Right renal cortex interstitium (tissue), 3 donors: ENCODE measurements at places on chromosomes 13 and 19.

- no peak for DNase-seq
Measured at GRCh38 chr13:51946163-51946669, 65.0 kb downstream of the ATP7B start.

DNA sequence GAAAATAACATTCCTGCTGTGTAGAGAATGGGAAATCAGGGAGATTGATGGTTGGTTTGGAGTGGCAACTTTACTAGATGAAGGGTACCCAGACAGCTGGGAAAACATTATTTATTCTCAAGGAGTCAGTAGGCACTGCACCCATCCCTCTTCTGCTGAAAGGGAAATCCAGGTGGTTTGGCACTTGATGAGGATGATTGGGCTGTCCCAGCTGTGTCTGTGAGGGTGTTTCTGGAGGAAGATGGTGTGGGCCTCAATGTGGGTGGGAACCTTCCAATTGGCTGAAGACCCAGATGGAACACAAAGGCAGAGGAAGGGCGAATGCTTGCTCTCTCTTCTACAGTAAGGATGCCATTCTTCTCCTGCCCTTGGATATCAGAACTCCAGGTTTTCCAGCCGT is 10.4 kb upstream of the SACS start:
- DNase-seq = no peak

- DNase-seq = no peak
Measured at GRCh38 chr19:46847528-46847927, 3.1 kb downstream of the AP2S1 start.

- DNase-seq = no peak
Measured at GRCh38 chr13:43910856-43911255, 31.2 kb downstream of the LACC1 start.

- DNase-seq = no peak
Measured at GRCh38 chr13:47457626-47458025, 543.4 kb downstream of the SUCLA2 start.

DNA sequence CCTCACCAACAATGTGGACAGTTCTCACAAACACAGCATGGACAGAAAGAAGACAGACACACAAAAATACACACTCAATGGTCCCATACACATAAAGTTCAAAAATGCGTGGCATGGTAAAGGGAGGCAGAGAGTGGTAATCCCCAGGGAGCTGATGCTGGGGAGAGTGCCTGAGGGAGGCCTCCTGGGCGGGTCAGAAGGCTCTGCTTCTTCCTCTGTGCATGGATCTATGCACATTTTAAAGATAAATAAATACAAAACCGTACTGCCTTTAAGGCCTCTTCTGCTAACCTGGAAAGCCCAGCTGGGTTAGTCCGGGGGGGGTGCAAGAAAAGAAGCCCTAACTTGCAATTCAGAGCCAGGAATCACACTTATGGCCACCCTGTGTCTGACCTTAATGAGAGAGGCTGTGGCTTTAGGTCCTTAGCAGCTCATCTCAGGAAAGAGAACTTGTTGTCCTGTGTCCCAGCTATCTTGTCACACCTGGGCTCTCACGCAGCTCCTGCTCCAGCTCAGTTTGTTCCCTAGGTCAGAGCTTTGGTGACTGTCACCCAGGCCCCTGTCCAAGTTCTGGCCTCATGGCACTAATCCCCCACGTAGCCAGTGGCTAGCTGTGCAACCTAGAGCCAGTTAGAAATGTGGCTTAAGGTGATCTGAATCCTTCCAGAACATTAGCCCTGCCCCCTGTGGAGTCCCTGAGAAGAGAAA is 28.5 kb downstream of the POP4 start:
- no peak for DNase-seq

DNA sequence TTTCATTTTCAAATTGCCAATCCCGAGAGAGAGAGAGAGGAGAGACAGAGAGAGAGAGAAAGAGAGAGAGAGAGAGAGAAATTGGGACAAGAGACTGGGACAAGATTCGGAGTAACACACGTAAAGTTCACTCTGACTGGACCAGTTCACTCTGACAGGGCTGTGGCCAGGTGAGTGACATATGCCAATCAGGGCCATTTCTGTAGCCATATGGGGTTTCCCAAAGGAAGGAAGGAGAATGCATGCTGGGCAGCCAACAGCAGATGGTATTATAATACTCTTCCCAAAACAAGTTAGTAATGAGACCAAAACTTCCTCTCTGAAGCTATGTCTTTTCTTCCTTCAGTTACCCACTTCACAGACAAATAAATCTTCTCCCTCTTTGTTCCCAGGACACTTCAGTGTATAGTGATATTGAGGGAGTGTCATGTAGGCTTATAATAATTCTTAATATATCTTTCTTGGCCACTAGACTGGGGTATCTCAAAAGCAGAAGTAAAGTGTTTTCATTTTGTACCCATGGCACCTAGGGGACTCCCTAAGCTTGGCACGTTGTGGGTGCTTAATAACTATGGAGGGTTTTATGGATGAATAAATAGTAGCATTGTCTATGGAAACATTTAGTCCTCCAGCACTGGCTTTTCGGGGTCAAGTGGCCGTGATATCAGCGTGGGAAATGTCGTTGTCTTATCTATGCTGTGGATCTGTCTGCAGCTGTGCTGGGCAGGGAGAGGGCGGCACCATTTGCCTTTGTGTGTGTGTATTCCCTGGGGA is 51.6 kb downstream of the SERP2 start:
- no peak for DNase-seq

- no peak for DNase-seq
Measured at GRCh38 chr19:29507081-29507860, 18.5 kb upstream of the VSTM2B start.

GRCh38 chr19:53880711-53881481 is 1.1 kb upstream of the PRKCG start:
- DNase-seq = no peak

- no peak for DNase-seq
Measured at GRCh38 chr19:14479309-14479974, 4.3 kb upstream of the PTGER1 start.

DNA sequence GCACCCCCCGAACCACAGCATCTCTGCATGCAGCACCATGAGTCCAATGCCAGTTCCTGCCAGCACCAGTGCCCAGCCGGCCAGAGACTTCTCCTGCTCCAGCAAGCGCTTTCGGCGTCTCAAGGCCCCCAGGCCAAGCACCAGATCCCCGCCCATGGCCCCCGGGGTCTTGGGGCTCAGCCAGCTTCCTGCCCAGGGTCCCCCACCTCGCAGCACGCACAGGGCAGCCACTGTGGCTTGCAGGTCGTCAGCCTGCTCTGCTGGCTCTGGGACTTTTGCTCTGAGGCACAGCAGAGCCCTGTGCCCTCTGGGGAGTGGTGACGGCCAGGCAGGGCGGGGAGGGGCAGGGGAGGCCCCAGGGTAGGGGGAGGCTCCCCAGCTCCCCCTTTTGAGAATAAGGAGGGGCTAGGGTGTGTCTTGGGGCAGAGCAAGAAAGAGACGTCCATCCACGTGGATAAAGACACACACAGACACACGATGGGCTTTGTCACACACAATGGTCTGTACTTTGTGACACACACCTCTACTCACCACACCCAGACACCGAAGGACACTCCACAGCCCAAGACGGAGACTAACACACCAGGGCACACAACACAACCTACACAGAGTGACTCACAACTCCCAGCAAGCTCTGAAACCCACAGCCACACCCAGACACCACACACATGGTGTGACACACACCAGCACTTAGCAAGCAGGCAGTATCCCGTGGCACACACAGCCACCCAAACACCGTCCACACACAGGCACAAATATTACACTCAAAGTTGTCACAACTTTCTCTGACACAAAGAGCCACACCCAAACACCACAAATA is at the start of gene KCNN4:
Gene KCNN4 (minus strand): TSS at position 268 of the 820 bp plus-strand sequence. CDS start 112 bp downstream, at position 156.
- no peak for DNase-seq

GRCh38 chr13:71858647-71859046 is 8.4 kb downstream of the DACH1 start:
- no peak for DNase-seq

- no peak for DNase-seq
Measured at GRCh38 chr13:77733674-77734073, 36.2 kb downstream of the SLAIN1 start.

DNA sequence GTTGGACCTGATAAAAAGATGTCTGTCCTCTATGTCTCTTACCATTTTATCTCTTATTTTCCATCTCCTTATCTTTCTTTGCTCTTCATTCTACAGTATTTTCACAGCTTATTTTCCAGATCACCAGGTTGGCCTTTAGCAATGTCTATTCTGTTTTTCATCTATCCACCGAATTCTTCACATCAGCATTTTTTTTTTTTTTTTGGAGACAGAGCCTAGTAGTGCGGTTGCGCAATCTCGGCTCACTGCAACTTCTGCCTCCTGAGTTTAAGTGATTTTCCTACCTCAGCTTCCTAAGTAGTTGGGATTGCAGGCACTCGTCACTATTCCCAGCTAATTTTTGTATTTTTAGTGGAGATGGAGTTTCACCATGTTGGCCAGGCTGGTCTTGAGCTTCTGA is 49.0 kb downstream of the DNAJC15 start:
- no peak for DNase-seq

DNA sequence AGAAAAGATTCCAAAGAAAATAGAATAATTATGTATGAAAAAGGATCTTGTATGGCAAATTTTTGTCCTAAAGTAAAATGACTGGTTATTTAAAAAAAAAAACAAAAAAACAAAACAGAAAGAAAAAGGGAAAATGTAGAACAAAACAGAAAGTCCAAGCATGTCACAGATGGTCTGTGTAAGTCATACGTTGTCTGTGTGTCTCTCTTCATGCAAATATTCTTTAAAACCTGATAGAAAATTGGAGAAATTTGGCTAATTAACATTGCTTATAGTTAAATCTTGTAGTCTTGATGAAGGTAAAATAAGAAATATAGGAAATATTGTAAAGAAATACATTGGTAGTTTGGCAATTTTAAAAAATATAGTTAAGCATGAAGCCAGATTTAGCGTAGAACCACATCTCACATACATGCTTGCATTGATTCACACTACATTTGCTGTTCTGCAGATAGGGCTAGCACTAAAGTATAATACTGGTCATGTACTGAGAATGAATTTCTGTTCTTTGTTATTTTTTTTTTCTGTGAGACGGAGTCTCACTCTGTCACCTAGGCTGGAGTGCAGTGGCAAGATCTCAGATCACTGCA is 58.4 kb downstream of the SPRYD7 start:
- DNase-seq = no peak

DNA sequence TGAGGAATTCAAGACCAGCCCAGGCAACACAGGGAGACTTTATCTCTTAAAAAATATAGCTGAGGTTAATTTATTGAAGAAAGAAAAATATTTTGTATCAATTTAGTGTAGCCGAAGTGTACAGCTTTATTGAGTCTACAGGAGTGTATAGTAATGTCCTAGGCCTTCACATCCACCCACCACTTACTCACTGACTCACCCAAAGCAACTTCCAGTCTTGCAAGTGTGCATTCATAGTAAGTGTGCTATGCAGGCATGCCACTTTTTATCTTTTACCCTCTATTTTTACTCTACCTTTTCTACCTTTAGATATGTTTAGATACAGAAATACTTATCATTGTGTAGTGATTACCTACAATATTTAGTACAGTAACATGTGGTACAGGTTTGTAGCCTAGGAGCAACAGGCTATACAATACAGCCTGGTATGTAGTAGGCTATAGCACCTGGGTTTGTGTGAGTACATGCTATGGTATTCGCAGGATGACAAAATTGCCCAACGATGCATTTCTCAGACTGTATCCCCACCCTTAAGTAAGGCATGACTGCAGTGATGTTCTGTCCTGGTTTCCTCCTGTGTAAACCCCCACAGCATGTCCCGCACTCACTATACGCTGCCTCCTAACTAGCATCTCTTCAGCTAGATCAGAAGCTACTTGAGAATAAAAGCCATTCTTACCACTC is 15.3 kb upstream of the ATP12A start:
- DNase-seq = no peak

GRCh38 chr19:31666126-31666525 is 316.9 kb upstream of the TSHZ3 start:
- DNase-seq = no peak

- no peak for DNase-seq
Measured at GRCh38 chr19:8334458-8335342, 8.4 kb downstream of the KANK3 start.

GRCh38 chr19:45171211-45171623 is 6.8 kb downstream of the TRAPPC6A start:
- no peak for DNase-seq

DNA sequence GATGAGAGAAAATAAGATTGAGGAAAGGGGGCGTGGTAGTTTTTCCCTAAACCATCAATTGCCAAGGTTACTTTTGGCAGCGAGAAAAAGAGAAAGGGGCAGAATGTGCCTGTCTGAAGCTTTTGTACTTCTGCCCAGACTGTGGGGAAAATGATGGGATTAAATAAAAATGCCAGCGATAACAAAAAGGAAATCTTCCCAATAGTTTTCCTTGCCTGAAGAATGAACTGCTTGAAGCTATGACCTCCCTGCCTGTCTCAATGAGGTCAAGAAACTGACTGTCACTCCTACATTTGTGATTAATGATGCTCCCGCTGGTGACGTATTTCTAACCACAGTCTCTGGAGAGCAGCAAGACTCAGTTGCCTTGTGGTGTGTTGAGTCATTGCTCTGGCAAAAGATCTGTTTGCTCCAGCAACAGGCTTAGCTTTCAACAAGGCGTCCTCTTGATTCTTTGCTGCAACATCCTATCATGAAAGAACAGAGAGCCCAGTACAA is 1051.5 kb downstream of the DIAPH3 start:
- DNase-seq = no peak

- DNase-seq = no peak
Measured at GRCh38 chr19:3504735-3505134, 1.4 kb upstream of the FZR1 start.

DNA sequence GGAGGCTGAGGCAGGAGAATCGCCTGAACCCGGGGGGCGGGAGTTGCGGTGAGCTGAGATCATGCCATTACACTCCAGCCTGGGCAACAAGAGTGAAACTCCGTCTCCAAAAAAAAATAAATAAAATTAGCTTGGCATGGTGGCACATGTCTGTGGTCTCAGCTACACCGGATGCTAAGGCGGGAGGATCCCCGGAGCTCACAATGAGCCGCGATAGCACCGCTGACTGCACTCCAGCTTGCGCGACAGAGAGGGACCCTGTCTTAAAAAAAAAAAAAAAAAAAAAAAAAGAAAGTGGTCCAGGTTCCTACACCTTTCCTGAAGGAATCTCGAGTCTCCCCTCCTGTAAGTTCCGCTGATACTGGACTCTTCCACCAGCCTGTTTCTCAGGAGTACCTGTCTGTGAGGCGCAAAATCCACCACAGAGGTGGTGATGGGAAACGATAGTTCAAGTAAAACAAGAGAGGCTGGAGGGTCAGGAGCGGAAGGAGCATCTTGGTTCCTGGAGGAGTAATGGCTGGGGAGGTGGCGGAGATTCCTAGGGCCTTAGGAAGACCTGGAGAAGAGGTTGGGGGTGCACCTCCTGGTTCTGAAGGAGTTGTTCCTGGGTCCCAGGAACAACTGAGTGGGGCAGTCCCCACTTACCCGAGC is 471 bp downstream of the FUT1 start:
- no peak for DNase-seq

DNA sequence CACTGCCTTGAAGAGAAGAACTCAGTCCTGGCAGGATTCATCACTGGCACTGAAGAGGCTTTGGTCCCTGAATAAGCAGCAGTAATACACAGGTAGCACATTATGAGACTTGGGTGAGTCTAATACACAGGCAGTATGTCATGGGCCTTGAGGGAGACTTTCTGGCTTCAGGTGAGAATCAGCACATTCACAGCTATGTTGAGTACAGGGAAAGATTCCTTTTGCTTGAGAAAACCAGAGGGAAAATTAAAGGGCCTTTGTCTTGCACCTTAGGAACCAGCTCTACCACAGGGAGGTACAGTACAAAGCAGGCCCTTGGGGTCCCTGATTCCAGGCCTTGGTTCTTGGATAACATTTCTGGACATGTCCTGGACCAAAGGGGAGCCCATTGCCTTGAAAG is 484.6 kb downstream of the RFC3 start:
- DNase-seq = no peak

GRCh38 chr13:20400774-20401173 is 124.9 kb downstream of the CRYL1 start:
- no peak for DNase-seq
